GM19239 (cell line): ENCODE measurements at places on chromosomes 3 and 15.
A peak's percentile ranks its signal among the peaks of the same experiment; 100 is the strongest.

DNA sequence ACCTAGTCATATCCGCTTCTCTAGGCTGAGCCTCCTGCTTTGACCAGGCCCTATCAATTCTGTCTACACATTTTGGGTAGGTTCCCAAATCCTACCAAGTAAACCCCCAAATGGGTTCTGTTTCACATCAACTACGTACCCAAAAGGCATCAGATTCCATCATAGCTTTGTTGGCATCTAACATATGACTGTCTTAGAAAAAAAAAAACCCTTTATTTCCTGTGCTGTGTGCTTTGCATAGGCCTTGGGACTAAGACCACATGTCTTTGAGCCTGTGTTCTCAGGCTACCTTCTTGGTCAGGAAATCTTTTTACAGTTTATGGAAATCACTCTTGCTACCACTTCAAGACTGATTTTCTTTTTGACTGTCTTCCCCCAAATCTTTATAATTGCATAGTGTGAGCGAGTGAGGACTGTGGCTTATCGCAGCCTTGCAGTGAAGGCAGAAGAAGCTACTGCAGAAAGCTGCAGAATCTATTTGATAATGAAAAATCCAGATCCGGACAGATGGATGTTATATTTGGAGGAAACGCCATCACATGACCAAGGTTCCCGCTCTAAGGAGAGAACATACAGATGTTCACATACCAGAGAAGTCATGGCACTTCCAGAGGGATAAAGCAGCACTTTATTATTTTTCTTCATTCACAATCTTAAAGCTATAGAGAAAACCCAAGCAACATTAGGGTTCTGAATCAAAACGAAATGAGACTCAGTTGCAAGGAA is 111.2 kb downstream of the EOMES start:
- DNase-seq = no peak

- peak; percentile 7 for DNase-seq
These were observed 777 bp downstream of the GPR160 start for GRCh38 chr3:170038434-170039110.

DNA sequence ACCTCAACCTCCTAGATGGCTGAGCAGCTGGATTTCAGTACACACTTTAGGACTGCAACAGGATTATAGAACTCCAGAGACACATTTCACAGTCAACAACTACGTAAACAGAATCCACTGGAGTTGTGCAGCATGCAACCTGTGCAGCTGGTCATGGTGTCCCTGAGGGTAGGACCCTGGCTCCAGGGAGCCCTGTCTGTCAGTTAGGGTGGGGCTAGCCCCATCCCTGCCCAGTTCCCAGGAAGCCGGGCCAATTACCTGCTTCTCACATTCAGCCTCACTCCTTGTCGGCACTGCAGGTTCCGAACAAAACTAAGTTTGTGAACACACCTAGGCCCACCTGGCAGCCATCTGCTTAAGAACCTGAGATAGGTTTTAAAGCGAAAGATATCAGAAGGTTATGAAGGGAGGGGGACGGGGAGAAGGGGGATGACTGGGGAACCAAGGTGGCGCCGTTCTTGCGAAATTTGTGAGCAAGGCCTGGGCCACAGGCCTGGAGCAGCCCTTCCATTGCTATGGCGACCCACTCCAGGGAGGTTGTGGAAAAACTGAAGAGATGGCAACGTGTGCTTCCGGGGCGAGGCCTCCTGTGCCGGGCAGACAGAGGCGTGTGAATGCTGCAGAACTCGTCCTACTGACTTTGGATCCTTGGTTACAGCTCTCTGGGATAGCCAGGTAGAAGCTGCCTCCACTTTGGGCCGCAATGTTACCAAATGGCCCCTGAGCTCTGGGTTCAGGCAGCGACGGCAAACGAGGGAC is 25.3 kb downstream of the ACSBG1 start:
- DNase-seq = no peak

DNA sequence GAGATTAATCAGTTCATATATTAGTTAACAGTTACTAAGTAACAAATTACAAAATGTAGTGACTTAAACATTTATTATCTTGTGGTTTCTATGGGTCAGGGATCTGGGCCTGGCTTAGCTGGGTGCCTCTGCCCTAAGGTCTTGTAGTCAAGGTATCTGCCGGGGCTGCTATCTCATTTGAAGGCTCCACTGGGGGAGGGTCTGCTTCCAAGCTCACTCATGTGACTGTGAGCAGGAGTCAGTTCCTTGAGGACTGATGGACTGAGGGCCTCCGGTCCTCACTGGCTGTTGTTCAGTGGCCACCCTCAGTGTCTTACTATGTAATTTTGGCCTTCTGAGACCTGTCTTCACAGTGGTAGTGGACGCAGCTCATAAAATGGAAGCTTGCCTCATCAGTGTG is 135.9 kb upstream of the PLXNA1 start:
- DNase-seq = no peak

- DNase-seq = peak; percentile 28
These were observed 89.2 kb downstream of the RBPMS2 start for GRCh38 chr15:64686130-64686735.

DNA sequence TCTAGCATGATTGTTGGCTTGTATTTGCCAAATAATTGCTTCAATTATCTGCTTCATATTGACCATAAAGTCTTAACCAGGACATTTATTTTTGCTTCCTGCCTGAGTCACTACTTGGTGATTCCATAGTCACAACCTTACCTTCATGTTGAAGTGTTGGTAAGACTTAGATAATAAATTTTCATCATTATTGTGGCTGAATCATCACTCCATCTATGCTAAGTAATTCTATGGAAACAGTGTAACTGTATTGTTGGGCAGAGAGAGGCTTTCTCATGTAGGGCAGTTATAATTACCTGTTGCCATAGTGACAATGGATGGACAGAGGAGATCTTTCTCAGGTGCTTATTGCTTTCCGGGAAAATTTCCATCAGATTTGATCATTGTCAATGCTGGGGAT is 330.7 kb upstream of the LRRC3B start:
- DNase-seq = no peak

GRCh38 chr3:160757233-160758106 is 1.4 kb downstream of the PPM1L start:
- no peak for DNase-seq

GRCh38 chr3:155805204-155805801 is 775 bp downstream of the C3orf33 start:
- no peak for DNase-seq

- DNase-seq = no peak
These were observed 202.0 kb upstream of the CFAP20DC start for GRCh38 chr3:59251869-59252268.

- DNase-seq = no peak
These were observed 54.8 kb upstream of the UTS2B start for GRCh38 chr3:191385101-191385500.

- no peak for DNase-seq
These were observed 22.4 kb downstream of the TMC3 start for GRCh38 chr15:81351651-81352050.

- no peak for DNase-seq
These were observed 231.8 kb downstream of the RBMS3 start for GRCh38 chr3:29512641-29513040.
